ENCODE measurements at places on chromosomes 2 and 18.

- DNase-seq, result no peak
These were observed 15.6 kb downstream of the ODC1 start for GRCh38 chr2:10432311-10433181.

DNA sequence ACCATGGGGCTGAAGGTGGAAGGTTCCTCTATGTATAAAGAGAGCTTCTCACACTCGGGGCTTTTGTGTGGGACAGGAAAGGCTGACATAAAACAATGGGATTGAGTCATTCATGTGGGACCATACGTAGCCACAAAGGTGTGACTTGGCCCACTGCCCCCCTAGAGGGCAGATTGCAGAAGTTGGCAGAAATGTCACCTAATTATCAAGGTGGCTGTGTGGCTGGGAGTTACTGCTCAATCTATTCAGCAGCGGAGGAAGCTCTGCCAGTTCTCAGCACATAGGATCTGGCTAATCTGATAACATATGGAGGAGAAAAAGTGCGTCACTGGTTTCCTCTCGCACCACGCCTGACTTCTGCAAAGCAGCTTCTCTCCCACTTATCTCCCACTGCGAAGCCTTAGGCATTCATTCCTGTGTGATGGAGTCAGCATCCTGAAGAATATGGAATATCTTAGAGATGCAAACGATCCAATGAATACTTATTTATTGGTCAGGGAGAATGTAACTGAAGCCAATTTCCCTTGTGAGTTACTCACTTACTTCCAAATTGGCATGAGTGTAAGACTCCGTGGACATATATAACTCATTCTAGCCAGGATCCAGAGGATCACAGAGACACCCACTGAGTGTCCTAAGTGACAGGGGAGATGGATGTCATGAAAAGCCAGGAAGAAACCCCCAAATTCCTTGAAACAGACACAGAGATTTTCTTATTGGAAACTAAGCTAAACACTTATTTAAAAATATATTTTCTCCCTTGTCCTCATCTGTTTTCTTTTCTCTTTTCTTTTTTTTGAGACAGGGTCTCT is 344.8 kb downstream of the TGIF1 start:
- no peak for DNase-seq

GRCh38 chr2:68912111-68912510 is 40.6 kb downstream of the GKN2 start:
- no peak for DNase-seq

DNA sequence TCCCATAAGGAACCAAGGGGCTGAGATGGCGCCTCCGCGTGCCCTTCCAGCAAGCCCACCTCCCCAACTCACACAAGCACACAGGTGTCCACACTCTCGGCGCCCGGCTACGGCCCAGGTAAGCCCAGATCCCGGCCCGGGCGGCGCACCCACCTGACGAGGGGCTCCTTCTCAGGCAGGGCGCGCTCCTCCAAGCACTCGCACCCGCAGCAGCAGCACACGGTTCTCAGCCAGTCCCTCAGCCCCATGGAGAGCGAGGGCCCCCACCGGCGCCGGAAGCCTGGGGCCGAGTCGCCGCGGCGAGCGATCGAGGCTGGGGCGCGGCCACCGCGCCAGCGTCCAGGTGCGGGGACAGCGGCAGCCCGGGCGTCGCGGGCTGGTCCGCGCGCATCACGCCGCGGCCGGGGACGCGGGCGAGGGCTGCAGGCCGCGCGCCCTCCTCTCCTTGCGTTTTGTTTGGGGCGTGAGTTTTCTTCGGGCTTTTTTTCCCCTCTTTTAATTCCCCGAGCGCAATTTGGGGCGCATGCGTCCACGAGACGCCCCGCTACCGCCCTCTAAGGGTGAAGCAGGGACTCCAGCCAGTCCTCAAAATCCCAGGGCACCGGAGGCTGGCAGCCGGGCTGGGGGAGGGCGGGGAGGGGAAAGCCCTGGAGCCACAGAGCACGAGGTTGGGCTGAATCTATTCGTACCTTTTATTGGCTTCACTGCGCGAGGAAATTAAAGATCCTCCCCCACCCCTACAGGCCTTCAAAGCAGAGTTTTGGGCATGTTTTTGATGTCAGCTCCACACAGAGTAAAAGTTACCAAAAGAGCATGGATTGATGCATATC is at the start of gene MREG:
Gene MREG, minus strand, starts transcription at position 472 of the 830 bp plus-strand sequence. Its CDS starts 224 bp downstream, at position 248.
- peak; percentile 66 for DNase-seq

DNA sequence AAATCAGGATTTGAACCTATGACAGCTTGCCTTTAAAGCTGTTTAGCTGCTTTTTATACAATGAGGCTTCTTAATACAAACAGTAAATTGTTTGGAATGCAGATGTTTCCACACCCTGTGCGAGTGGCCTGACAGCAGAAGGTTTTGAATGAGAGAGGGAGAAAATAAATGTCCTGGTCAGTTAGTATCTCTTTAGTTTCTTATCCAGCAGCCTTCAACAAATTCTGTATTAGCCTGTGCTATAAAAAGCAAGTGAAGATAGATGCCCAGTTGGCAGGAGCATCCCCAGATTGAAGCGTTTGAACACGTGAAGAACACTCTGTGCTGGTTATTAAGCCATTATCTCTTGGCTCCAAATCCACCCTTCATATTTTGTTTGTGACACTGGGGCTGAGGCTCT is 70.6 kb downstream of the CERS6 start:
- DNase-seq, result no peak

DNA sequence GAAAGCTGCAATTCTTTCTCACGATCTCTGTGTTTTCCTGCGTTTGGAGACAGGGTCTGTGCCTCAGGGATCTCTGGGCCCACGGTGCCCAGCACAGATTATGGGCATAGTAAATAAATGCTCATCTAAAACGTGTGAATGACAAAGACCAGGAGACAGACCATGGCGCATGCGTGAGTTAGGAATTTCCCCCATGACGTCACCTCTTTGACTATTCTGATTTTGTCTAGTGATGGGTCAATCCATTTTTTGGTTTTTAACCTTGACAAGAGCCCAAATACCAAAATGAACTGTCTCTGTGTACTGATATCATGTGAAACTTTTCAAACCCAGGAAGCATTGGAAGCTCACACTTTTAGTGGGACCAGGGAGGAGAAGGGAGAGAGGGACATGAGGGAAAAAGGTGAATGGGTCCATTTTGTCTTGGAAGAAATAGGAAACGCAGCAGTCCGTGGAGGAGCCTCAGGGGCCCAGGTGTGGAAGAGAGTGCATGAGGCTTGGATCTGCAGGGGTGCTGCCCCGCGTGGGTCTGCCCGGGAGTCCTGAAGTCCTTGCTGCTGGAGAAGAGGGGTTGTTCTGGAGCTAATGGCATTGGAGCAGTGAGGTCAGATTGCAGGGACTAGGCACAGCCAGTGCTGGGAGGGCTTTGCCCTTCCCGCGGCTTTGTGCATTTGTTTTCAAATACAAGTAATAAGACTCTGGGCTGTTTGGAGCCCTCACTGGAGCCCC is 172.2 kb downstream of the ASB1 start:
- no peak for DNase-seq

DNA sequence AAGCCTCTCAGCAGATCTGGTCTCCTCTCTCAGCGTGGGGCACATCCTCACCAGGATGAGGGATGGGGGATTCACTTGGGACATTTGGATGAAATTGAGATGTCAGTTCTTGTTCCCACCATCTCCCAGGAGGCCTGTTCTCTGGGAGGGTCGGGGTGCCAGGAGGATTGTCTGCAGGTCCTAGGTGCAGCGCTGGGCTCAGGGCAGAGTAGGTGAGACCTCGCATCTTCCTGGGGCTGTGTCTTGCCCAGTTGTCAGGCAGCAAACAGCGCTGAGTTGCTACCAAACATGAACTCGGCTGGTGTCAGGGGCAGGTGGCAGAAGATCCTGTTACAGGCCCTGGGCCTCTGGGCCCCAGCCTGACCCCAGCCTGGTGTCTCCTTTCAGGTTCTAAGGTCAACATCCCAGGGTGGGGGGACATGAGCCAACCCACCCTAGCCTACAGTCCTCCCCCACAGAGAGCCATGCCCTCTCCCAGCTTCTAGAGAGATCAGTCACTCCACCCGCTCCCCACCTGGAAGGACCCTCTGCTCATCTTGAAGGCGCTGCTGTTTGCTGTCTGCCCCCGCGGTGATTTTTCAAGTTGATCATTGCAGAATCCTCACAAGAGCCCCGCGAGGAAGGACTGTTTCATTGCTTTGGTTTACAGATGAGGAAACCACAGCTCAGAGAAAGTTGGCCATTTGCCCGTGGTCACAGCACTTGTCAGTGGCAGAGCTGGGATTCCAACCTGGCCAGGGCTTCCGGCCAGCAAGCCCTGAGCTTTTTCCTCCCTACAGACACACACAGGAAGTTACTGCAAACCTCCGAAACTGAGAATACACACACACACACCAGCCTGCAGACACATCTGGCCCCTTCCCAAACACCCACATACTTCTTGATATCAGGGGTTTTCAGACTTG is 83.9 kb downstream of the STPG4 start:
- DNase-seq, result peak; percentile 99

DNA sequence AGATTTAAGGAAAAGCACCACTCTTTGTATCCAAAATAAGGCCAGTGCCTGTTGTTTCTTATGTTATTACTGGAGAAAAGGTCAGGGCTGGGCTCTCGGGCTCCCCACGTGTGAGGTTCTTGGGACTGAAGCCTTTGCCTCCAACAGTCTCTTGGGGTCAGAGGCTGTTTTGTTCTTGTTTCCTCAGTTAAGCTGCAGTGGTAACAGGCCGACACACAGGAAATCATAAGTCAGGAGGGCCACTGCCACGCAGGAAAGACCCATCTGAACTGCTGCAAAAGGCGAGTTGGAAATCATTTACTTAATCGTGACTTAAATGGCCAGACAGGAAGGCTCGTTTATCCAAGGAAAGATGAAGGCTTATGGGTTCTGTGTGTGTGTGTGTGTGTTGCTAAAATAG is 30.3 kb upstream of the IL37 start:
- DNase-seq, result no peak

GRCh38 chr18:77103187-77103850 is 29.3 kb downstream of the MBP start:
- DNase-seq, result no peak

GRCh38 chr18:47683774-47684173 is 246.7 kb downstream of the SMAD2 start:
- DNase-seq, result no peak

- no peak for DNase-seq
These were observed 2.3 kb downstream of the ASAP2 start for GRCh38 chr2:9208875-9209274.

GRCh38 chr2:64857581-64858471 is 131.4 kb upstream of the SLC1A4 start:
- no peak for DNase-seq

DNA sequence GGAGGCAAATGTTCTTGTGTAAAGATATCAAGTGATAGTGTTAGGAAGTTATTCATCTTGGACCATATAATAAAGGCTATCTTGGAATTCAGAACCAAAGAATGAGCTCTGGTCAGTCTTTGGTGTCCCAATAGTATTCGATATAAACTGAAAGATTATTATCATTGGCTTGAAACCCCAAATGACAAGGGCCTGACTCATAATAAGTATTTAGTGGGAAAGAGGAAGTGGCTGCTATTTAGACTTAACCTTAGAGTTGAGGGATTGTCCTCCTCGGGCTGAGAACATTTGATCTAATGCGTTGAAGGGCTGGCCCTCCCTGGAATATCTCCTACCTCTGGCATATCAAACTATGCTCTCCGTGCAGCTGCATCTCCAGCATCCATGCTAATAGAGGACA is 67.5 kb downstream of the CDH20 start:
- DNase-seq, result peak; percentile 47

- no peak for DNase-seq
These were observed 493.2 kb upstream of the FANCL start for GRCh38 chr2:58734365-58734764.

DNA sequence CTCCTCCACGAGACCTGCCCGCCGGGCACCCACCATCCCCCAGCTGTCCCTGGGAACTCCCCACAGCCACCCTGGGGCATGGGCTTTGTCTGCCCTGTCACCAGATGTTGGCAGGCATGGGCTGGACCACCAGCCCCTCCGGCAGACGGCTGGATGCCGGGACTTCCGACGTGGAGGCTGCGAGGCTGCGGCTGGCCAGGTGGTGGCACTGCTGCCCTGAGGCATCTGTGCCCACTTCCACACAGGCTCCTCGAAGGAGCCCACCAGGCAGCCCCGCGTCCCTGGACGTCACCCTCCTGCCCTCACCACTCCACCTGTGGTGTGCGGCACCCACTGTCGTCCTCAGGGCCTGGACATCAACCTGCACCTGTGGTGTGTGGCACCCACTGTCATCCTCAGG is 319.9 kb upstream of the SALL3 start:
- no peak for DNase-seq

GRCh38 chr2:63976125-63976510 is 43.1 kb downstream of the VPS54 start:
- DNase-seq, result no peak

- DNase-seq, result no peak
These were observed 76.0 kb downstream of the FAM124B start for GRCh38 chr2:224325941-224326340.

GRCh38 chr2:23508066-23508390 is 123.0 kb downstream of the KLHL29 start:
- no peak for DNase-seq

DNA sequence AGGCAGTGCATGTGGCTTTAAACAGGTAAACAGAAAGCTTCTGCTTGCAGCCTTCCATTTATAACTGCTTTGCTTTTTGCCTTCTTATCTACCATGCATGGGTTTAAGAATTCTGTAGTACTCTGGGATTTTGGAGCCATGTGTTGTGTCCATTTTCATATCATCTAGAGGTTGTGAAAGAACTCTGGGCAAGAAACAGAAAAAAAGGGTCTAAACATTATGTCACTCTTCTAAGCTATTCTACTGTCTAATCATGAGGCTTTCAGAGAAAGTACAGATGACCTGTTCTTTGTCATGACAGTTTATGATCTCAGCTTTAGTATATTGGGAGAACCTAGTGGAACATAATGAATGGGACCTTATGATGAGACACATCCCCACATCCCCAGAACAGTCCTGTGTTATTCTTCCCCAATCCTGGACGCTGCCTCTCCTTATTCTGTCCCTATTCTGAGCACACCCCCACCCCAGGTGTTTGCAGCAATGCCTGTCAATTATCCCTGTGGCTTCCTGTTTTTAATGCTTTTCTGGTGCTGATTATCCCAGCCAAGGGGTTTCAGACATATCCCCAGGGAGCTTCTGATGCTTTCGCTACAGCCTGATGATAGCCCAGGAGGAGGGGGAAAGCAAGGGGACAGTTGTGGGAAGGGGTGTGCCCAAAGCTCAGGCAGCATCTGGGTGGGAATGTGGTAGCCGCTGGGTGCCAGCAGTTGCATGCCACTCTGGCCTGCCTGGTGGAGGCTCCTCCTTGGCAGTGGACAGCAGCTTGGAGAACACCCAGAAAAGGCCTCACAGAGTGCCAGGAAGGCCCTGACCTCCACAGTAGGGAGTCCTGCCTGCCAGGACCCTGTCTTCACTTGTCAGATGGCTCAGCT is 169.5 kb upstream of the MAP3K20 start:
- DNase-seq, result no peak

DNA sequence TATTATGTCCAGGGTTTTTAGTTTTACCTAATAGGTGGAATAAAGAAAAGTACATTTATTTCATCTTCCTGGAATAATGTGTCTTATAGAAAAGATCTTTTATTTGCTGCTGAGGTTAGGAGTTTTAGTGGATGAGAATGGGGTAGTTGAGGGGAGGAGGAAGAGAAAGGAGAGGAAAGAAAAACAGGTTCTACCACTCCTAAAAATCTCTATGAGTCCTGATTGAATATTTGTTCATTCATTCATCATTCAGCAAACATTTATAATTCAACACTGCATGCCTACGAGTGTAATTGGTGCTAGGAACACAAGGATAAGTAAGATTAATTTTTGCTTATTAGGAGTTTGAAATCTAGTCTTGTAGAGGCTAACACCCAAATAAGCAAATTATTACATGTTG is 45.2 kb upstream of the SLC4A10 start:
- DNase-seq, result no peak

GRCh38 chr2:69465513-69466456 is 28.6 kb upstream of the NFU1 start:
- DNase-seq, result no peak
